ENCODE measurements at places on chromosomes 12 and 14.

- DNase-seq: peak; percentile 33
These were observed 39.9 kb downstream of the MYO1H start for GRCh38 chr12:109387425-109388166.

DNA sequence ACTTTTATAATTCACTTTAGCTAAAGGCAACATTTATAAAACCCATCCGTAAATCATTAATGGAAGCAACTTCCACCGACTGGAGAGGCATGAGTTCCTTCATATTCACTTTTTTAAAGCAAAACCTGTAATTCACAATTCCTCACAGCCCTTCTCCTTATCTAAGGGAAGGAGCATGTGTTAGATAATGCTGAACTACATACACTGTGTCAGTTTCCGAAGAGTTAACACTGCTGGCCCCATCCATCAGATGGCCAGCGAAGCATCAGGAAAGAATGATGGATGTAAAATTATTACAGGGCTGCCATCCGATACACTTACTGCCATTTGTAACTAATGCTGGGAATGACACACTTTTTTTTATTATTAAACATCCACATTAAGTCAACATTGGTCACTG, 392.8 kb downstream of the SOX5 start:
- no peak for DNase-seq

DNA sequence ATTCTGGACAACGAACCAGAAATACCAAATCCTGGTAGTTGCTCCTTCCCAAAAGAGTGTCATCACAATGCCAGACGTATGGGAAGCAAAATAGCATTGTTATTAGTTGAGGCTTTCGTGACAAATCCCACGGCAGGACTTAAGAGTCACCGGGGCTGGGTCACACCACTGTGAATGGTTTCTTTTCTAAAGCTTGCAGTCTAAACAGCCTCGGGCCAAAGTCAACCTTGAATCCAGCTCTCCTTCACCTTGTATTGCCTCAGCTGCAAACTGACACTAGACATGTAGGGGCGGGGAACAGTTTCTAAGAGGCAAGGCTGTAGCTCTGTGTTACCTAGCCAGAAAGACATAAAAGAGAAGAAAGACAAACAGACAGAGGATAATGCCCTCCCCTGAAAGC, 734.8 kb downstream of the MED13L start:
- no peak for DNase-seq

DNA sequence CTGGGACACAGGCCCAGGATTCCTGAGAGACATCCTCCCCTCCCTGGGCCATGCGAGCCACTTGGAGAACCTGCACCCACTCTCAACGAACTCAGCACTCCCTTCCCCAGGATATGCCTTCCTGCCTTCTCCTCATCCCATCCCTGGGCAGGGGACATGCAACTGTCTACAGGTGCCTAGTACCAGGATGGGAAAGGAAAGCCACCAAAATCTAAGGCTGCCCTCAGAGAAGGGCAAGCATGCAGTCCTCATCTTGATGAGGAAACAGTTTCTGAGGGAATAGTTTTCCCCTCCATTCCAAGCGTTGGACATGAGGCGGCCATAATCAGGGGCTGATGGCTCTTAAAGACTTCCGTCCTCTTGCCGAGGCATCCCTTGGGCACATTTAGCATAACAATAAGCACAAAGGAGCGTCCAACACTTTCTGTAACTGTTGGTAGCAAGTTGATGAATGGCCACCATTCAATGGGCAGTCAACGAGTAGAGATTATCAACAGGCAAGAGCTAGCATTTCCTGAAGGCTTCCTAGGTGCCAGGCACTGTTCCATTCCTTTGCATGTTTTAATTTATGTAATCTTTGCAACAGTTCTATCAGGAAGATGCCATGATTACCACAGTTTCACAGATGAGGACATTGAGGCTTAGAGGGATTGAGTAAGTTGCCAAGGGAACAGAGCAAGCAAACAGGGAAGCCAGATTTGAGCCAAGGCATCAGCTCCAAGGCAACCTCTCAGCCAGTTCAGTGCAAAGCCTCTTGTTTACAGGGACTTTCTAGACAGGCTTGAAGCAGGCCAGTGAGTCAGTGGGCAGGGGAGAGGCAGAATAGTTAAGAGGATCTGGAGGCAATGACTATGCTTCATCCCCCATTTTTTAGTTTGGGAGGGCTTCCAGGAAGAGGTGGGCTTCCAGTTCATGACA, 105.1 kb downstream of the SINHCAF start:
- no peak for DNase-seq

- no peak for DNase-seq
These were observed 31.9 kb upstream of the CCDC91 start for GRCh38 chr12:28158353-28158752.

DNA sequence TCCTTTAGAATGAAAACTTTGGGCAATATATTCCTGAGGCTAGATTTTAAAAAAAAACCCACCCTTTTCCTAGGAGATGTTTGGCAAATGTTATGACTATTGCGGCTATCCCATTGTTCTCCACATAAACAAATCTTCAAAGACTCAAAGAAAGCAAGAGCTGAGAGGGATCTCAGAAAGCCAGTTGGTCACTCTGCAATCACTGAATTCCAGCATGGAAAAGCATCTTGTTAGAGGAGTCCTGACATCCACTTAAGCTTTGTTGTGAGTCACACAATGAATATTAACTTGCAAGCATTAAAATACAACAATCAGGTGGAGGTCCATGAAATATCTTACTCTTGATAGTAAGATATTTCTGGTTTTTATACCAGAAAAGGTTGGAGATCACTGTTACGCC, 11.0 kb upstream of the PTPRB start:
- no peak for DNase-seq

DNA sequence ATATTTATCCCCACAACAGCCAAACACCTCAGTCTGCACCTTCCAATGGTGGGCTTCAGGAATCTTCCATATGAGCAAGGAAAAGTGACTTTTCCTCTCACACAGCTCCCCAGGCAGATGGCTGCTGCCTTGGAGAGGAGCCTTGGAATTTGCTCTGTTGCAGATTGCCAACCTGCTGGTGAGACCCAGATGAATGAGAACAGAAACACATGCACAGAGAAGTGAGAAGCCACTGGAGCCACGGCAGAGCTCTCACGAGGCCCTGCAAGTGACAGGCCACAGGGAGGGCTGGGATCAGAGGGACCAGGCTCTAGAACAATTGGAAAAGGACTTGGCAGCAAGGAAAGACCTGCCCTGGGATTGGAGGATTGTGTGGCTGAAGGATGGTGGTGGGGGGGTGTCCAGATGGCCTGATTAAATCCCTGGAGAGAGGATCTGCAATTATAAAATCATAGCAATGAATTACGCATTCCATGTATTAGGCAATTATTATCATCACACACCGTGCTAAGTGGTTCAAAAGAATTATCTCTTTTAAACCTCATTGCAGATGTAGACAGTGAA, 84.9 kb upstream of the PWP1 start:
- DNase-seq: no peak

DNA sequence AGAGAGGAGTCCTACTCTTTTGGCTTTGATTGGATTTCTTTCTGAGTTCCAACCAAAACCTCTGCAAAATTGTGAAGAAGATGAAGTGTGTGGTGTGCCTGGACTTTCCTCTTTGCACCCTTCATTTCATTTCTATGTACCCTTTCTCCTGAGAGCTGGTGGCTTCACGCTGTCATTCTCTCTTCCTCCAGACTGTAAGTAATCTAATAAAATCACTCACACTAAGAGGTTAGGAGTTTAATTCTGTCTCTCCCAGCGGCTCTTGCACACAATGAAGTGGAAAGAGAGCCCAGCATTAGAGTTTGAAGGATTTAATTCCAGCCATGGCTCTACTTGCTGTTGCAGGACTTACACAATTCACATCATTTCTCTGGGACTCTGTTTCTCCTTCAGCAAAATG, 37.8 kb upstream of the CRADD start:
- DNase-seq: no peak

DNA sequence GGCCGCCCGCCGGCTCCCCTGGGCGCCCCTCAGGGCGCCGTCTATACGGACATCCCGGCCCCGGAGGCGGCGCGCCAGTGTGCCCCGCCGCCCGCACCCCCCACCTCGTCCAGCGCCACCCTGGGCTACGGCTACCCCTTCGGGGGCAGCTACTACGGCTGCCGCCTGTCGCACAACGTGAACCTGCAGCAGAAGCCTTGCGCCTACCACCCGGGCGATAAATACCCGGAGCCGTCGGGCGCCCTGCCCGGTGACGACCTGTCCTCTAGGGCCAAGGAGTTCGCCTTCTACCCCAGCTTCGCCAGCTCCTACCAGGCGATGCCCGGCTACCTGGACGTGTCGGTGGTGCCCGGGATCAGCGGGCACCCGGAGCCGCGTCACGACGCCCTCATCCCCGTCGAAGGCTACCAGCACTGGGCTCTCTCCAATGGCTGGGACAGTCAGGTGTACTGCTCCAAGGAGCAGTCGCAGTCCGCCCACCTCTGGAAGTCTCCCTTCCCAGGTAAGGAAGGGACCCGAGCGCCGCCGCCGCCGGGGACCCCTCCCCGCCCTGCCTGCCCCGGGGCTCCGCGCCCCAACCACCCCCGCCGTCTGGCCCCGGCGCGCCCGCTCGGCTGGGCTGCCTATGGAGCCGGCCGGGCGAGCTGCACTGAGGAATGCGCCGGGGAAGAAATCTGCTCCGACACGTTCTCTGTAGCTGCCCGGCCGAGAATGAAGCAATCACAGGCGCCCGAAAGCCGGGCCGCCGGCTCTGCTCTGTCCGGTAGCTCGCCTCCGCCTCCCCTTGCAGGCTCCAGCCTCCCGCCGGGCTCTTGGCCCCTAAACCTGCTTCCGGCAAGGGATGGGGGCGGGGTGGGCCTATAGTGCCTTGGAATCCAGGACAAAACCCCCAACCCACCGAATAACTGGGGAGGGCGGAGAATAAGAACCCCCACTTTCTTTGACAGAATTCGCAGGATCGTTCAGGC, 794 bp downstream of the HOXC13 start:
- DNase-seq: no peak

- no peak for DNase-seq
These were observed 733 bp downstream of the TTC7B start for GRCh38 chr14:90815572-90815821.

DNA sequence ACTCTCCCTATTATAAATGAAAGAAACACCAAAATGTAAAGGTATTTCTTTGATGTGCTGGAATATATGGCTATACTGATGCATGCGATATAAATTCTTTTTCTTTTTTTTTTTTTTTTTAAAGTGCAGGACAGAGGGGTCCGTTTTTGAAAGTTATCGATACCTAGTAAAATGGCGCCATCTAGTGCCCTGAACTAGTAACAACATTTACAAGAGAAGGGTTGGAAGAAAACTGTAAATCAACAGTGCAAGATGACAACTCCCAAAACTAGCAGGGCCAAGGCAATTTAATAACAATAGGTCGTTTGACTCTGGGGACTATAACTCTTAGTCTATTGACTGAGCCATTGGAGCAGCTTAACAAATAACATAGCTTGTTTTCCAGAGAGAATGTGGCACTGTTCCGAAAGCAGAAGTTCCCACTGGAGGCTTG, 137.7 kb downstream of the SPTSSA start:
- DNase-seq: peak; percentile 38

- no peak for DNase-seq
These were observed 571.0 kb downstream of the SLC6A15 start for GRCh38 chr12:84341467-84342193.

DNA sequence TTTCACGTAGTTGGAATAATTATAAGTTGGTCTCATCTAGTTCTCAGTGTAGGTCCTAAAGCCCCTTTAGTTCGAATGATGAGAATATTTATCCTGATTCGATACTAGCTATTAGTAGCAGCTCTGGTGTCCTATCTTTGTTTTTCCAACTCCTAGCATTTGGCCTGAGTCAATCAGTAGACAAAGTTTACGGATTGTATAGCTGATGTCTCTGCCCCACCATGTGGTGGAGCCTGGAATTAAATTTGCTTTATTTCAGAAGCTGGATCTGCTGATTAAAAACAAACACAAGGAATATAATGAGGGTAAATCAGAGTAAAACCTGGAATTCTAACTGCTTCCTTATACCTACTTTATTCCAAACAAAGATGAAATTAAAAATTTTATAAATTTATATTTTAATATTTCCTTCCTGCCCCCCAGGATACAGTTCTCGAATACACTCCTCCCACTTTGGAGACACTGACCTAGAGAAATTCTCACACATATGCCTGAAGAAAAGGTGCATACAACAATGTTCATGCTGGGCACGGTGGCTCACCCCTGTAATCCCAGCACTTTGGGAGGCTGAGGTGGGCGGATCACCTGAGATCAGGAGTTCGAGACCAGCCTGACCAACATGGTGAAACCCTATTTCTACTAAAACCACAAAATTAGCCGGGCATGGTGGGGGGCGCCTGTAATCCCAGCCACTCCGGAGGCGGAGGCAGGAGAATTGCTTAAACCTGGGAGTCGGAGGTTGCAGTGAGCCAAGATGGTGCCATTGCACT, 7.6 kb upstream of the BRMS1L start:
- DNase-seq: peak; percentile 34

DNA sequence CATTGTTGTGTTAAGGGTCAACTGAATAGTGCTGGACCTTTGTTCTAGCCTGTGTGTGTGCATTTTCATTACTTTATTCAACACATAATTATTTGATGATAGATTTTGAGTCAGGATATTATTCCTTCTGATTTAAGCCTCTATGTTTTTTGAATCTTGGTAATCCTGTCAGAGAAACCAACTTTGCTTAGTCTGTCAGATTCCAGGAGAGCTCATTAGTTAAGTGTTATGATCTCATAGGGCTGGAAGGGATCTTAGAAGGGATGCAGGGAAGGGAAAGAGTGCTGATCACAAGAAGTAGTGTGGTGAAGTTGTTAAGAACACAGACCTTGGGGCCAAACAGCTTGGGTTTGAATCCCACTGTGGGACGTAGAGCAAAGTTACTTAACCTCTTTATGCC, 52.9 kb downstream of the SCN8A start:
- no peak for DNase-seq

DNA sequence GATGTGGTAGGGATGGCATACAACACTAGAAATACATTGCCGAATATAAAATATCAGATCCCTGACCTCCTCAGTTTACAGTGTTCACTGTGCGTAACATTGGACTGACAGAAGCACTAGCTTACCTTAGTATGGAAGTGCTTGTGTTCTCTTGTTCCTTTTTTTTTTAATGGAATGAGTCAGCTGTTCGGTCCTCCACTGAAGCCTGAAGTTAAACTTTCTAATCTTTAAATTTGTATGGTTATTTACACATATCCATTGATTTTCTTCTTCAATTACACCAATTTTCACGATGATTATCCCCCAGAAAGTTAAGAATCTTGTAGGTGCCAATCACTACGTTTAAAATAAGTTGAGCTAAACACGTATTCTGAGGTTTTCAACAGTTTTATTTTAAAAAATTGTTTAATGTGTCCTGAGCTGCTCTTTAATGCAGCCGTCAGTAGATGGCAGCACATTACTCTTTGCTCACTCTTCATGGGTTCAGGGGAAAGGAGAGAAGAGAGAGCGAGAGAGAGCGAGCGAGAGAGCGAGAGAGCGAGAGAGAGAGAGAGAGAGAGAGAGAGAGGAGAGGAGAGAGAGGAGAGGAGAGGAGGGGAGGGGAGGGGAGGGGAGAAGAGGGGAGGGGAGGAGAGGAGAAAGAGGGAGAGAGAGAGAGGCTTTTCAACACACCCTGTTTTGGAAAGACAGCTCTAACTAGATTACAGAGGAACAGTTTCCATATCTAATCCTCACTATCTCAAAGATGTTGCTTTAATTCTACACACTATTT, 134.7 kb upstream of the SCAF11 start:
- DNase-seq: peak; percentile 84
